ENCODE measurements at places on chromosomes 3 and 15.

DNA sequence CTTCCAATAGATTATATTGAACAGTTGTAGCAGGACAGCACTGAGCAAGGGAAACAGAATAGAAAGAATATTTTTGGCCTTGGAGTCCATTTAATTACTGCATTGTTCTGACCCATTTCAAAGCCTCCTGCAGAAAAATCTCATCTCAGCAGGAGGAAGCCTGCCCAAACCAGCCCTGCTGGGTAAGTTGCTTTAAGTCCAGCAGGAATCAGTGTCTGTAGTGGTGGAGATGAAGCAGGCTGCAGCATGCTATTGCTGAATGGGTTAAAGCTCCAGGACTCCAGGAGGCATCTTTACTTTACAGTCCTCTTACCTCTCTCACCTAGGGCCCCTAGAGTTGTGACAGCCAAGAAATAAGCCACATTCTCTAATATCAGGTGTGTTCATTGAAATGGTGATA is 380.3 kb upstream of the THBS1 start:
- no peak for DNase-seq

- no peak for DNase-seq
Observed at GRCh38 chr3:180962530-180962929, 27.0 kb downstream of the DNAJC19 start.

DNA sequence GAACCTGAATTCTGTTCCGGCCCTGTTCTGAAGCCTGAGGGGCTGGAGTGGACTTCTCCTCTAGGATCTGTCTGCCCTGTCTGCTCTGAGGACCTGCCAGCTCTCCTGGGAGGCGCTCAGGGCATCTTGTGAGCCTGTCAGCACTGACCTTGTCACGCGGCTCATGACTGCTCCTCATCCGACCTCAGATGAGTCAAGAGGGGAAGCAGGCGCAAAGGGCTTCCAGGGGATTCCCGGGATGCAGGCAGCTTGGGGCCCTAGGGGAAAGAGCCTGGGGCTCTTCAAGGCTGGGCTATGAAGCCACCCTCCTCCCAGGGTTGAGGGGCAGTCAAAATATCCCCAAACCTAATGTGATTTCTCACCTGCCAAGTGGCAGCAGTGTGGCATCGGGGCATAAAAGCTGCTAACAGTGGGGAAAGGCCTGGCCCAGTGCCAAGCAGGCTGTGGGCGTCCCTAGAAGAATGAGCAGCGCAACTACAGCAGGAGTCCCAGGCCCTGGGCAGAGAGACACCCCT is 27.6 kb upstream of the ANKDD1A start:
- DNase-seq, result peak; percentile 62

- no peak for DNase-seq
Observed at GRCh38 chr15:41501931-41502794, 8.5 kb downstream of the ITPKA start.

GRCh38 chr3:106447723-106448301 is 579.0 kb upstream of the CBLB start:
- DNase-seq, result no peak

GRCh38 chr3:127264292-127264691 is 23.6 kb downstream of the PRR20G start:
- DNase-seq, result no peak

DNA sequence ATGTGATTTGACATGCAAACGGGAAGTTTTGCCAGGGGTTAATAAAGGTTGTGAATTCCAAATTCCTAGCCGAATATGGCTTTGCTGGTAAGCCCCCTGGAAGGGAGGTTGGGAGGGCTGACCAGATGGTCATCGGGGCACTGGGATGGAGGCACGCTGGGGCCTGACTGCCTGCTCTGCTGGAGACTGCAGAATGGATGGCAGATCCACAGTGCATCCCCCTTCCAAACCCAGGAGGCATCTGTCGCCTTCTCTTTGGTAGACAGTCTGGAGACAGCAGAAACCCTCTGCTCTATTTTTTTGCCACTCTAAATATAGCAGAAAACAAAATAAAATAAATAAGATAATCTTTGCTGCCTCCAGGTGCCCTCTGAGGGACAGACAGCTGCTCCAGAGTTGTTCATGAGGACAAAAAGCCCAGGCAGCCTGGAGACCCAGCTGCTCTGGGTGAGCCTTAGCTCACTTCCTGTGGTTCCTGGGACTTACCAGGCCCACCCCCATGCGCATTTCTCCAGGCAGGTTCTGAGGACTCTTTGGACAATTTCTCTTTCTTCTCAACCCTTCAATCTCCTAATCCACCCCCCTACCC is 6.1 kb upstream of the SPTBN5 start:
- no peak for DNase-seq

- DNase-seq, result no peak
Observed at GRCh38 chr3:68468695-68469375, 463.5 kb downstream of the TAFA4 start.

All from activated T-cell treated with anti-CD3 and anti-CD28 coated beads for 24 hours (primary cell).